AG08396 (cell line): ENCODE measurements at places on chromosomes 6 and 20.

DNA sequence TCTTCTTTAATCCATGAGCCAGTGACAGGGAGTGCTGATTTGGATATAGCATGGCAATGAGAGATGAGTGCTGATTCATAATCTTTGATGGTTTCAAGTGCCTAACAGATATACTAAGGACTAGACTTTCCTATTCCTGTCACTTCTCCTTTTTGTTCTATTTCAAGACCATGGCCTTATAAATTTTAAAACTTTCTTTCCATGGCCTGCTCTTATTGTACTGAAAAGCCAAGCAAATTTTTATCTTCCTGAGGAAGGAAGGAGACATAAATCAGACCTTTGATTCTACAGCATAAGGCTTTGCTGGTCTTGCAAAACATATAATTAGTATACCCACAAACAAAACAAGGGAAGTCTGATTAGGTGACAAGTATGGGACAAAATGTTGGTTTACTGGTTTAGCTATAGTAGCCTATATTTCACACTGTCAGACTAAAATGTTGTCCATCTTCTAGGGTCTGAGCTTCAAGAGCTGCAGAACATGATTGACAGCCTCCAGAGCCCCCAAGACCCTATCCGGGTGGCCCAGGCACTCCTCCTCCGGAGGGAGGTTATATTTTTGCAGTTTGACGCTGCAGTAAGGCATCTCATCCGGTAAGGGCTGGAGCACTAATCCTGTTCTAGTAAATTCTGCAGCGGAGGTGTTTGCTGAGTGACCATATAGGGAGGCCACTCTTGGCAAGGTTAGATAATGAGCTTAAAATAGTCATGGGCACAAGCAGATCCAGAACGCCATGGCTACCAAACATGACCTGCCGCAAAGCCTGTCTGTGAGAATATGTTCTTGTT lies 82.3 kb downstream of the CD164 start:
- DNase-seq: no peak

GRCh38 chr20:32479012-32479411 lies 106.1 kb downstream of the NOL4L start:
- DNase-seq: no peak

DNA sequence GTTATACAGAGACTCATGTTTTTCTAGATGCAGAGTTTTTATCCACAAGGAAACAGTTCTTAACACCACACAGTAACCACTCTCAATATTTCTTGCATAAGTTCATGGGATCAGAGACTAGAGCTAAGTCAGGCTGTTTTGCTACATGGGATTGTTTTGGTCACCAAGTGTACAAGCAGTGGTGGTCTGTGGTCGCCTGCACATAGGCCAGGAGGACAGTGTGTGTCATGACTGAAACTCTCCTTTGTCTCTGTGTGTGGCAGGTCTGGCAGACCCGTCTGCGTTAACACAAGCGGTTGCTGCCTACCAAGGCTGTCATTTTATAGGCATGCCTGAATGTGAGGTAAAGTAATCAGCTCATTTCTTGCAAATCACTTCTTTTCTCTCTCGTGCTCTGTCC lies 18.9 kb downstream of the WRNIP1 start:
- DNase-seq: no peak

GRCh38 chr6:157272866-157273755 lies 50.2 kb downstream of the TMEM242 start:
- no peak for DNase-seq

- no peak for DNase-seq
Measured at GRCh38 chr6:14423955-14424354, 306.4 kb downstream of the CD83 start.

DNA sequence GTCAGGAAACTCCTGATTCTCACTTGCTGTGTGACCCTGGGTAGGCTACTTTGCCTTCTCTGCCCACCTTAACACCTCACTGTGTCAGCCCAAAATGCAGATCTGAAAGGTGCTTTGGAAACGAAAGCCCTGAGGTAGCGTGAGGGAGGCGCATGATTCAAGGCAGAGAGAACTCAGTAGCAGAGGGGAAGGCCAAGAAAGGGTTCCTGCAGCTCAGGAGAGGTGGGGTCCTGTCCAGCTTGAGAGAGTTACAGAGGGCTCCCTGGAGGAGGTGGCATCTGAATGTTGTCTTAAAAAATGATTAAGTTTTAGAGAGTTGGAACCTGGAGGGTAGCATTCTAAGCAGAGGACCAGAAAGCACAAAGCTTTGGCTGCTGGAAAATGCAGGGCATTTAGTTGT lies 13.6 kb downstream of the TGM2 start:
- DNase-seq: no peak

DNA sequence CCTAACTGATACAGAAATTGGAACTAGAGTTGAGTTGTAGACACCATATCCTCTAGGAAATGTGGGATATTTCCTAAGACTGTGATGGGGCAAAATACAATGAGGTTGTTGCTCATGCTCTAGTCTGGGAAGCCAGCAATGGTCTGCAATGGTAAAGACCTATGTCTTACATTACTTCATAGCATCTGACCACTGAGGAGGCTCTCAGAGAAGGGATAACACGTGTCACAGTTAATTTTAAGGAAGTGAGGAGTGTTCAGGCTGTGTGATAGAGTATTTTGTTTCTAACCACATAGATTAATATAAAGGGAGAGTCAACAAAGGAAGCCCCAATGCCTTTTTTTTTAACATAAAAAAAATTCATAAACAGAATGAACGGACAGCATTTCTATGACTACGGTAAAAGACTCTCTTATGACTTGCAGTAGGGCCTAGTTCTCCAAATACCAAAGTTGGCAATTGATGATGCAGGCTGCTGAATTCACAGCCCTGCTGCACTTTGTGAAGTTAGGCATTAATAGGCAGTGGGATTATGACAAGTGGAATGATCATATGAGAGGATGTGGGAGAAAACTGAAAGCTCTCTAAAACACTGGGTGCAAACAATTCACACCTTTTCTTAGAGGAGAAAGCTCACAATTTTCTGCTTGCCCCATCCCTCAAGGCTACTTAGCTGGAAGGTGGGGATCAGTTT lies 13.7 kb downstream of the KCNS1 start:
- DNase-seq: no peak

- DNase-seq: no peak
Measured at GRCh38 chr6:12071064-12071615, 59.0 kb downstream of the HIVEP1 start.

DNA sequence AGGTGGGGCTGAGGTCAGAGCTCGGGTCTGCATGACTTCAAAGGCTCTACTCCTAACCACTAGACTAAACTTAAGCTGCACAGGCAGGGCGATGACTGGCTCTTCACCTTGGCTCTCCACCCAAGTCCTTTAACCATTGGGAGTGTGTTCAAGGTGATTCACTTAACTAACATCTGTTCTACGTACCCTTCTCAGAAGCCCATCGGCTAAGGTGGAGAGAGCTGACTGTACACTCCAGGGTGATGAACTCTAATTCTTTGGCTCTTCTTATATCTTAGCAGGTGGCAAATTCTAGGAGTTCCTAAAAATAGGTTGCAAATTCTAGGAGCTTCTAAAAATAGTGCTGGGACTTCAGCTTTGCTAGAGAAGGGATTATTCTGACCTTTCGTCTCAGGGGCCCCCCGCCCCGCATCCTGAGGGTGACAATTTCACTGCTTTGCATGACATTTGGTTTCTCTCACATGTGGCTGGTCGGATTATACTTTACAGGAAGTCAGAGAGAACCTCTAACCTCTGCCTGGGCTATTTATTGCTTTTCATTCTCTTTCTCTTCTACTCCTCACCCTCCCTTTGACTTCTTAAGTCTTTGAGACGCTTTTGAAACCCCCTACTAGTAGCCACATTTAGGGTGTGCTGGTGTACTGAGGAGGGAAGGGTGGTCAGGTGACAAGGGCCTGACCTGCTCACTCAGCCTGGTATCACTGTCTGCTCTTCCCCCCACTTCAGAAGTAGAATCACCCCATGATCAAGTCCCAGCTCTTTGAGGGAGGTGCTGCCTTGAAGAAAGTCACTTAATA lies 55.5 kb downstream of the PRDM1 start:
- no peak for DNase-seq

DNA sequence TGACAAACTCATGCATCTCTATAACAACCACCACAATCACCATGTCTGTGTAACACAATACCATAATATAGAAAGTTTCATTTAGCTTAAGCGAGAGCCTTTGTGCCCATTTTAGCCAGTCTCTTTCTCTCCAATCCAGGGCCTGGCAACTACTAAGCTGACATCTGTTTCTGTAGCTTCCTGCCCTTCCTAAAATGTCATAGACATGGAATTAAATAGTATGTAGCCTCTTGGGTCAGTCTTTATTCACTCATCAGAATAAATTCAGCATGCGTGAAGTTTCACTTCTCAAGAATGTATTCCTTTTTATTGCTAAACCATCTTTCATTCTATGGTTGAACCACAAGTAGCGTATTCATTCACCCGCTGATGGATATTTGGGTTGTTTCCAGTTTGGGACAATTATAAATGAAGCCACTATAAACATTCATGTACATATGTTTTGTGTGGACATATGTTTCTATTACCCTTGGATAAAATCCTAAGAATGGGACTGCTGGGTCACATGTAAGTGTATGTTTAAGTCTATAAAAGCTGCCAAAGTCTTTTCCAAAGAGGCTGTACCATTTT lies 1.7 kb upstream of the TREM2 start:
- DNase-seq: no peak

DNA sequence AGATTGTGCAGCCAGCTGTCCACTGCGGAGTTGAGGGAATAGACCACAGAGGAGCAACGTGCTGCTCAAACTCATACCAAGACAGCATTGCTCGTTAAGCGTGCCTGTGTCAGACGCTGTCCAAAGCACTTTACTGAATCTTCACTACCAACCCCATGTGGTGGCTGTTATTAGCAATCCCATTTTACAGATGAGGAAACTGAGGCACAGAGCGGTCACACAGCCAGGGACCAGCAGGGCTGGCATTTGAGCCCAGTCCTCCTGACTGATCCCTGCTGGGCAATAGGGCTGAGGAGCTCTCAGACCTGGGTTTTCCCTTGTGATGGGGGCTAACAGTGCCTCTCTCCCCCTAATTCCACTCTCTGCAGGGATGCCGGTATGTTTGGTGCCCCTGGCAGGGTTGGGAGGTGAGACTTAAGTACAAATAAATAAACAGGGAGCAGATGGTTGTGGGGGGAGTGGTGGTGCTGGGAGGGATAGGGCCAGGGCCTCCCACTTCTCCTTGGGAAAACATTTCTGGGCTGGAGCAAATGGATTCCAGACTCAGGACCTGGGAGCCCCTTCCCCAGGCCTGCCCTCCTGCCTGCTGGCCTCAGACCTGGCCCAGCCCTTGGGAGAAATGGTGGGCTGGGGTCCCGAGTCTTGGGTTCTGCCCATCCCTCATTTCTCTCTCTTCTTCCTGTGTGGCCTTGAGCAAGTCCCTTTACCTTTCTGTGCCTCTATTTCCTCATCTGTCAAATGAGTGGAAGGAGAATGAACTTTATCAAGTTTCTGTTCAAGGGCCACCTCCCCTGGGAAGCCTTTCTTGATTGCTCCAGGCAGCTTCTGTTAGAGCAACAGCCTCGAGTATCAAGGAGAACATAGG lies 17.7 kb downstream of the SRXN1 start:
- DNase-seq: no peak

GRCh38 chr6:53834132-53834531 lies 39.3 kb downstream of the LRRC1 start:
- no peak for DNase-seq

- DNase-seq: no peak
Measured at GRCh38 chr6:53411451-53411850, 62.7 kb upstream of the ELOVL5 start.

GRCh38 chr20:2817891-2818595 lies 1.9 kb downstream of the TMEM239 start:
- DNase-seq: no peak

DNA sequence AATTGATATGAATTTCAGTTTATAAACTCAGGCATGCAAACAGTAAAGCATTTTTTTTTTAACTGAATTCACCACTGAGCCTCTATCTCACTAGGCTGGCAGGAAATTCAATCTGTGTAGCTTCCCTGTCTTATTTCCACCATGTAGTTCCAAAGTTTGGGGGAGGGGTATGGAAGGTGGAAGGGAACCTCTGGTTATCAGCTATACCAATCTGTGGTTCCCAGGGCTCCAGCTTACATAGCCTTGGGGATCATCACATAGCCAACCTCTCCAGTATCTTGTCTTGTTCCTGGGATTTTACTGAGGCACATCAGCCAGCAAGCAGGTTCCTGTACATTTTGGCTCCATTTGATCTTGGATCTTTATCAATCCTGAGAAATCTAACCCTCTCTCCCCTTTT lies 15.6 kb downstream of the RAD21L1 start:
- no peak for DNase-seq

GRCh38 chr6:4021854-4022695 lies 56.9 kb downstream of the FAM217A start:
- no peak for DNase-seq

- DNase-seq: no peak
Measured at GRCh38 chr6:159125014-159125609, 44.1 kb upstream of the FNDC1 start.

- DNase-seq: no peak
Measured at GRCh38 chr20:35651958-35652357, 12.7 kb downstream of the CPNE1 start.

GRCh38 chr6:21984561-21984960 lies 312.3 kb downstream of the PRL start:
- DNase-seq: no peak

DNA sequence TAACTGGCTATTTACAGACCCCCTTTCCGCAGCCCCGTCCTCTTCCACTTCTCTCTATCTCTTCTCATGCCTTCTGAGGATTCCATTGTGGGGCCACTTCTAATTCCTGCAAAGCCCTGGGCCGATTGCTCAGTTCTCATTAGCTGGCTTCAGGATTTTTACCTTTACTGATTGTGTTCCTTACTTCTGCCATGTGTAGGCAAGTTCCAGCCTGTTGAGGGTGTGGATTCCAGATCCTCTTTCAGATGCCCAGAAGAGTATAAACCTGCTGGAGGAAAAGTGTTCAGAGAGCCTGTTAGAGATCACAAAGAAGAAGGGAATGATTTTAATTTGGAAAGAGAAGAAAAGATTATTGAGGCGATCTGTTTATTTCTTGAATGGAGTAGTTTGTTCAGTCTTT lies 5.4 kb downstream of the DSE start:
- DNase-seq: no peak

- DNase-seq: no peak
Measured at GRCh38 chr6:46867411-46867810, 54.3 kb downstream of the ADGRF5 start.

DNA sequence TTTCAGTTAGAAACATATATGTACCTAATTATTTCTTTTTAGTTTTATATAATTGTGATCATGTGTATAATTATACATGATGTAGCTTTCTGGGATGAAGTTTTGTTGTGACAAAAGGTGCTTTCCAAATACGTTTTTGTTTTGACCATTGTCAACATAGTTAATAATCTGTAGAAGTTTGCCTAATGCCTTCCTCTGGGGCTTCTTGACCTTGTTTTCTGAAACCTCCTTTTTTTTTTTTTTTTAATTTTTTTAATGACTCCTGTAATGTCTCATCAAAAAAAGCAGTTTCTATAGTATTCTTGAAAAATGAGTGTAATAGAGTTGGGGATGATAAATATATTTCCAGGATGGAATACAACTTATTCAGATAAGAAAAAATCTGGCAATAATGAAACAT lies 434.7 kb upstream of the SOX4 start:
- DNase-seq: no peak
